Panc1 (cell line): ENCODE measurements at places on chromosomes 6 and 20. TPM values are rescaled to one million over a fixed set of nuclear protein-coding genes. Genes with fewer than 3 reads are reported as not detected.

The CFAP61 gene
- total RNA-seq: 0.28 TPM

The C6orf163 gene
- total RNA-seq: 1.3 TPM

The SRMS gene
- not detected for total RNA-seq

The CASS4 gene
- 0.15 TPM for total RNA-seq

- no peaks in the 10 kb centered on the region for H3K4me1 ChIP-seq
- no peak overlapping the region for H3K4me3 ChIP-seq
- 0 out of 2 replicates have a peak, but pooled peaks cover 3% of the 10 kb centered on the region for H3K27me3 ChIP-seq
- H3K36me3 ChIP-seq: no peaks in the 10 kb centered on the region
- H3K27ac ChIP-seq: no peak overlapping the region
- DNase-seq: peak; percentile 48
Observed at GRCh38 chr6:16964553-16965499, 137.0 kb upstream of the STMND1 start.

GRCh38 chr20:32474009-32474716 is 111.0 kb downstream of the NOL4L start:
- no peak overlapping the region for H3K4me3 ChIP-seq
- peaks cover 47% of the 10 kb centered on the region for H3K4me1 ChIP-seq
- no peaks in the 10 kb centered on the region for H3K36me3 ChIP-seq
- H3K27ac ChIP-seq: no peak overlapping the region

GRCh38 chr20:48414786-48415185 is 413.0 kb downstream of the PREX1 start:
- peaks cover 18% of the 10 kb centered on the region for H3K27me3 ChIP-seq
- H3K27ac ChIP-seq: no peak overlapping the region
- no peak overlapping the region for H3K4me3 ChIP-seq
- H3K36me3 ChIP-seq: no peaks in the 10 kb centered on the region

- H3K4me3 ChIP-seq: no peak overlapping the region
- peaks cover 8% of the 10 kb centered on the region for H3K4me1 ChIP-seq
- no peak overlapping the region for H3K27ac ChIP-seq
- no peaks in the 10 kb centered on the region for H3K27me3 ChIP-seq
- H3K36me3 ChIP-seq: no peaks in the 10 kb centered on the region
Observed at GRCh38 chr20:50462093-50462690, 48.0 kb upstream of the PTPN1 start.

DNA sequence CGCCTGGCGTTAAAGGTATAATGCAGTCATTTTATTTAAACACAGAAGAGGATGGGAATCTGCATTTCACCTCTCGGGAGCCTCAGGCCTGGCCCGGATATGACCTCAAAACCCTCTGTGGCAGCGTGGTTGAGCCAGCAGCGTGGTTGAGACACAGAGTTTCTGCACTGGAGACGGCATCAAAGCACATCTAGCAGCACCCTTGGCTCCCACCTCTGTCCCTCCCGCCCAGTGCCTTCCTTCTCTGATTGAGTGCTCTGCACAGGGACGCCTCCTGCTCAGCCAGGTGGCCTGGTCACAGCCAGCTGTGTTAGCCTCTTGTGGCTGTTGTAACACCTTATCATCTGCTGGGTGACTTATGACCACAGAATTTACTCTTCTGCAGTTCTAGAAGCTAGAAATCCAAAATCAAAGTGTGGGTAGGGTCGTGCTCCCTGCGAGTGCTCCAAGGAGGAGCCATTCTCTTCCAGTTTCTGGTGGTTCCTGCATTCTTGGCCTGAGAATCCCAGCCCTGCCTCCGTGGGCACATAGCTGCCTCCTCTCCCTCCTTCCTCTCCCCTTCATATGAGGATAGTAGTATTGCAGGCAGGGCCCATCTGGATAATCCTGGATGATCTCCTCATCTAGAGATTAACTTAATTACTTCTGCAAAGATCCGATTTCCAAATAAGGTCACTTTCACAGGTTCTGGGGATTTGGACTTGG is 156.7 kb downstream of the SYCP2 start:
- H3K4me3 ChIP-seq: no peak overlapping the region
- no peak for DNase-seq
- no peaks in the 10 kb centered on the region for H3K4me1 ChIP-seq
- H3K27me3 ChIP-seq: no peaks in the 10 kb centered on the region
- H3K27ac ChIP-seq: no peak overlapping the region
- no peaks in the 10 kb centered on the region for H3K36me3 ChIP-seq

DNA sequence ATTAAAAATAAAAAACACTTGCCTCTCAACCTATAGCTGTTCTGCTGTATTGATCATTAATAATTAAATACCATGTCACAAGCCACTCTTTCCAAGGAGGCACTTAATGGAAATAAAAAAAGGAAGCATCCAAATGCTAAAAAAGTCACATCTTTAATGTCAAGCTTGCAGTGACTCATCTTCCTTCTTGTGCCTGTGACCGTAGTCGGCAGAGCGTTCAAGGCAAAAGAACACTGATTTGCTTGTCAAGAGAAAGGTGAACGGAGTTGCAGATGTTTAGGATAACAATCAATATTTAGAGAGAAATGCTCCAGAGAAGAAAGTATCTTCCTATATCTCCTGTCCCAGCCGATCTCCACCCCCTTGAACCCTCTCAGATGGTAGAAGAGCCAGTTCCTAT is 341.0 kb upstream of the OPRM1 start:
- no peaks in the 10 kb centered on the region for H3K36me3 ChIP-seq
- no peaks in the 10 kb centered on the region for H3K27me3 ChIP-seq
- no peak overlapping the region for H3K27ac ChIP-seq
- H3K4me3 ChIP-seq: no peak overlapping the region
- no peaks in the 10 kb centered on the region for H3K4me1 ChIP-seq

DNA sequence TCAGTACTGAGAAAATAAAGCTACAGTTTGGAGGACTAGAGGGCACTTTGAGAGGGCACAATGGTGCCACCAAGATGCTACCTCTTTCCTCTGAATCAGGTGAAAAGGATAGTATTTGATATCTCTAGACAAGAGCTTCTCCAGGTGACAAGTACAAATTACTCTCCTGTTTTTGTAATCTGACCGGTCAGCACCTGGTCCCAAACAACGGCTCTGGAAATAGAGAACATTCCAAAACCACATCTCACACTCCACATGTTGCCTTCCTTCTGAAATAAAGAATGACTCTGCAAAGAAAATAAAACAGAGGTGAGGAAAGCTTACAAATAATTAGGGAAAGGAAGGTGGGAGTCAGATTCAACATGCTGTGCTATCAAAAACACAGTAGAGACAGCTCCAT is 51.3 kb upstream of the CITED2 start:
- no peak for DNase-seq
- H3K27me3 ChIP-seq: no peaks in the 10 kb centered on the region
- no peaks in the 10 kb centered on the region for H3K4me1 ChIP-seq
- H3K36me3 ChIP-seq: no peaks in the 10 kb centered on the region

DNA sequence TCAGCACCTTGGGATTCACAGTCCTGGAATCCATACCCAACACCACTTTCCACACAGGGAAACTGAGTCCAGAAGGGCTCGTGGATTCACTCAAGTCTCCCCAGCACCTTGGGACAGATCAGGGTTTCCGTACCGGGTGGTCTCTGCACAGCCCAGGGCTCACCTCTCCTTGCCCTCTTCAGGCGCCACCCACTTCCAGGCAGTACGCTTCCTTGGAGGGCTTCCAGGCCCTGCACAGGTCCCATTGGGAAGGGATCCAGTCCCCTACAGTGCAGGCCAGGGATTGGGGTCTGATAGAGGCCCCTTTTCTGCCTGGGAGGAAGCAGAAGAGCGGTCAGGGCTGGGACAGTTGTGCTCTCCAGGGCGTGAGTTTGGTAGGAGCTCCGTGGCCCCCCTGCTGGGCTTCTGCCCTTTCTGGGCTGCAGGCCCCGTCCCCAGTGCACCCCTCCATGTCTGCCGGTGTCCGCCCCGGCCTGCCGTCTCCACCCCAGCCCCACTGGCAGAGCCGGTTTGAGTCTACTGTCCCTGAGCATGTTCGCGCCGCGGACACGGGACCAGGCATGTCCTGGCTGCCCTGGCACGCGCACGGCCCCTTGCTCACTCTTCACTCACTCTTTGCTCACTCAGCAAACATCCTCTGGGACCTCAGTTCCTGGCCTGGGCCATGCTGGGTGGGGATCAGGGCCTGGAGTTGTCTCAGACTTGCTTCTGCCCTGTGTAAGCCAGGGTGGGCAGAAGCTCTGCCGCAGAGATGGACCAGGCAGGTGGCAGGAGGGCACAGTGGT is 12.6 kb downstream of the SRC start:
- no peak overlapping the region for H3K4me3 ChIP-seq
- H3K27ac ChIP-seq: no peak overlapping the region
- no peaks in the 10 kb centered on the region for H3K4me1 ChIP-seq
- H3K27me3 ChIP-seq: no peaks in the 10 kb centered on the region
- no peaks in the 10 kb centered on the region for H3K36me3 ChIP-seq

DNA sequence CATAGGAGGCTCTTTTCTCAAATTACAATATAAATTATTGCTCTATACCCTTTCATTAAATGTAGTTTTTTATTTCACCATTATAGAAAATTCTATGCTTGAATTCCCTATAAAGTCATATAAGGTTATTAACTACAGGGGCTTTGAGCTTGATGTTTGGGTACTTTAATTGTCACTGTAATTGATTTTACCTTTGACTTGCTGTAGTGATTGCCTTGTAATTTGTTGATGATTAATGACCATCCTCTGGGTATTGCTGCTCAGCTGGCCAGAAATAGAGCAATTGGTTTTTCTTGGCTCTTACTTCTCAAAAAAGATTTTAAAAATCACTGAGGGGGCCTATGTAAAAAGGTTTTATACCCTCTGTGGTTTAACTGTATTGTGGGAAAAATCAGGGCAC is 1186.0 kb downstream of the KHDRBS2 start:
- DNase-seq: no peak
- H3K27me3 ChIP-seq: no peaks in the 10 kb centered on the region
- H3K27ac ChIP-seq: no peak overlapping the region
- H3K4me1 ChIP-seq: no peaks in the 10 kb centered on the region
- no peak overlapping the region for H3K4me3 ChIP-seq
- no peaks in the 10 kb centered on the region for H3K36me3 ChIP-seq

GRCh38 chr6:110178626-110179405 is 654 bp downstream of the WASF1 start:
- H3K36me3 ChIP-seq: peaks cover 5% of the 10 kb centered on the region
- peaks cover 56% of the 10 kb centered on the region for H3K4me1 ChIP-seq
- peak; percentile 78 for DNase-seq
- peak overlapping the region; percentile 90 for H3K4me3 ChIP-seq
- no peaks in the 10 kb centered on the region for H3K27me3 ChIP-seq

DNA sequence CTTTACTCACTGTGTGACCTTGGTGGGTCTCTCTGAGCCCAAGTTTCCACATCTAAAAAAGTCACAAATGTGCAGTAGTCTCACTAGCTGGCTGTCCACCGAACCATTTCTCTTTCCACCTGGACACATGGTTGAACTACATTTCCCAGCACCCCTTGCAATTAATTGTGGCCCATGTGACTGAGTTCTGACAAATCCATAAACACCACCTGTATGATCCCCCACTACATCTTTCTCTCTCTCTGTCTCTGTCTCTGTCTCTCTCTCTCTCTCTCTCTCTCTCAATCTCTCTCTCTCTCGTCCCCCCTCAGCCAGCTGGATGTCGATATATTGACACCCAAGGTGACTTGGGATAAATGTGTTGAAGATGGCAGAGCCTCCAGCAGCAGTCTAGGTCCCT is 42.8 kb downstream of the SNHG17 start:
- no peaks in the 10 kb centered on the region for H3K36me3 ChIP-seq
- no peaks in the 10 kb centered on the region; the same call in none of the 2 replicates for H3K27me3 ChIP-seq
- H3K27ac ChIP-seq: no peak overlapping the region
- no peak for DNase-seq

DNA sequence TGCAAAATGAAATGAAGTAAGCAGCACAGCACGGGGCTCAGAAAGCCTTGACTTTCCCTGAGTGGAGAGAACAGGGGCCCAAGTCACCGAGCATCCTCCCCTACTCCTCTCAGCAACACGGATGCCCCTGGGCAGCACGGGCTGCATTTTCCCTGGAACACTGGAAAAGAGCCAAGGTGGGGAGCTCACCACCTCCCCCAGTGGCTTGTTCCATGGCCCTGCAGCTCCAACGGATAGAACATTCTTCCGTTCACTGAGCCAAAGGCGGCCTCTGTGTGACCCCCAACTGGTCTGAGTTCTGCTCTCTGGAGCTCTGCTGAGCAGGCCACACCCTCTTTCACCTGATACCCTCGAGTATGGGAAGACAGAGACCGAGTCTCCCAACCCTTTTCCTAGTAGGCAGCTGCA is 20.8 kb upstream of the EMILIN3 start:
- peaks cover 1% of the 10 kb centered on the region; the same call in 1 of the 2 replicates for H3K4me1 ChIP-seq
- no peaks in the 10 kb centered on the region for H3K36me3 ChIP-seq
- no peak overlapping the region for H3K4me3 ChIP-seq
- DNase-seq: no peak
